Daoy (cell line): ENCODE measurements at places on chromosomes 6 and 20. TPM values are rescaled to one million over a fixed set of nuclear protein-coding genes. Genes with fewer than 3 reads are reported as not detected.

Gene PSORS1C2
- not detected in 2 replicates for total RNA-seq

- peak; percentile 27 for DNase-seq
Observed at GRCh38 chr6:116111552-116112528, 11.2 kb downstream of the NT5DC1 start.

DNA sequence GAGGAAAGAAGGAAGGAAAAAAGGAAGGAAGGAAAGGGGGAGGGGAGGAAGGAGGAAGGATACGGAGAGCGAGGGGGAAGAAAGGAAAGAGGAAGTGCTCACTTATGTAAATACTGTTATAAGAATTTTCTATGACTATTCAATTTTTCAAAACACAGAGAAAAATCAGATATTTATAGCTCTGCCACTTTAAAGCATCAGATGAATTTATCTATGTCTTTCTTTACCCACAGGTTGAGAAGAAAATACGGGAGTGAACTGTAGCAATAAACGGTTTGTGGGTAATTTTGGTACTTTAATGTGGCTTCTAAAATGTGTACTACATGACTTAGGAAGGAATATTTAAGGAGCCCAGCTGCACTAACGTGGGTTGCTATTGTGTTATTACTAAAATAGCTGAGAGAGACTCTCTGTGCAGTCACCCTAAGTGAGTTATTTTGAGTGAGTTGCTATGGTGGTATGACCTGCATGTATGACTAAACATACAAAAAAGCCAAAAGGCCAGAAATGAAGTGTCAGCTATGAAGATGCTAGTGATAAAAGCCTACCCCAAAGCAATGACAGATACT lies 225.5 kb downstream of the SOD2 start:
- no peak for DNase-seq

DNA sequence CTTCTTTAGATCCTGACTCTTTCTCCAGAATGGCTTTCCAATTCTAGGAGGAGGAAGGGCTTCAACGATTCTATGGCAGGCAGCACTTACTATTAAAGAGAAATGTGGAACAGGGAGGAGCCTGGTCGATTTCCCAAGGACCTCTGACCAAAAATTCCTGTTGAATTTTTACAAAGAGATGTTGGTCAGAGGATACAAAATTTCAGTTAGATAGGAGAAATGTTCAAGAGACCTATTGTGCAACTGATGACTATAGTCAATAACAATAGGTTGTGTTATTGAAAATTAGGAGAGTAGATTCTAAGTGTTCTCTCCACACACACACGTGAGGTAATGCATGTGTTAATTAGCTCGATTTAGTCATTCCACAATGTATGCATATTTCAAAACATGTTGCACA lies 130.1 kb upstream of the TNFAIP3 start:
- DNase-seq: no peak

DNA sequence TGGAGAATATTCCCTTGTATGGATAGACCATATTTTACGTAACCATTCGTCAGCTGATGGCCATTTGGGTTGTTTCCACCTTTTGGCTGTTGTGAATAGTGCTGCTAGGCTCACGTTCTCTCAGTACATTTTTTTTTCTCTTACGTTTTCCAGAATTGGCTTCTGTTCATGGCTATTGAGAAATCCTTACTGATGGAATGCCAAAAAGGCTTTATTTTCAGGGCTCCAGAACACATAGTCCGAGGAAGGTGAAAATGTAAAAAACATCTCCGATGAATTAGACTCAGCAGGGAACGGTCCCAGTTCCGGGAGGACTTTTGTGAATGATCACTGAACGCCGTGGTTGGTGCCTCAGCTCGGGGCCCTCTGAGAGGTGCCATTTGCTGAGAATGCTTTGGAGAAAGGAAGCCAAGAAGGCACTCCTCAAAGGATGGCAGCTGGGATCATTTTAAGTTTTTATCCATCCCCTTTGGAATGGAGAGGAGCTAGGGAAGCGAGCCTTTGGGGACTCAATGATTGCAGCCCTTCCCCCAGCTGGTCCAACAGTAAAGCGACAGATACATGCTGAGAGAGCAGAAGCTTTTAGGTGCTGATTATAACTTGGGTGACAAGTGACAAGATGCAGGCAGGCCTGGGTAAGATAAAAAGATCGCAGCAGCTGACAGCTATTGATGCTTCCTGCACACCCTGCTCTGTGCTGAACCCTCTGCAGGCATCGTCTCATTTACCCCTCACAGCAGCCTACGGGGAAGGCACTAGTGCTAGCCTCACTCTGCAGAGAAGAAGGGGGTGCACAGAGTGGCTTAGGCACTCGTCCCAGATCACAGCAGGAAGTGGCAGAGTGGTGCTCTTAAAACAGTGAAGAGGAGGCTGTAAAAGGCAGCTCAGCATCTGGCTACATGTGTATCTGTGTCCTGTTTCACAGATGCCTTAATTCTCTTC lies 133.4 kb upstream of the KCNG1 start:
- no peak for DNase-seq

- DNase-seq: no peak
Observed at GRCh38 chr20:58715801-58716475, 23.3 kb downstream of the NPEPL1 start.
